ENCODE measurements at places on chromosomes 16 and 17.
A peak's percentile ranks its signal among the peaks of the same experiment; 100 is the strongest.

DNA sequence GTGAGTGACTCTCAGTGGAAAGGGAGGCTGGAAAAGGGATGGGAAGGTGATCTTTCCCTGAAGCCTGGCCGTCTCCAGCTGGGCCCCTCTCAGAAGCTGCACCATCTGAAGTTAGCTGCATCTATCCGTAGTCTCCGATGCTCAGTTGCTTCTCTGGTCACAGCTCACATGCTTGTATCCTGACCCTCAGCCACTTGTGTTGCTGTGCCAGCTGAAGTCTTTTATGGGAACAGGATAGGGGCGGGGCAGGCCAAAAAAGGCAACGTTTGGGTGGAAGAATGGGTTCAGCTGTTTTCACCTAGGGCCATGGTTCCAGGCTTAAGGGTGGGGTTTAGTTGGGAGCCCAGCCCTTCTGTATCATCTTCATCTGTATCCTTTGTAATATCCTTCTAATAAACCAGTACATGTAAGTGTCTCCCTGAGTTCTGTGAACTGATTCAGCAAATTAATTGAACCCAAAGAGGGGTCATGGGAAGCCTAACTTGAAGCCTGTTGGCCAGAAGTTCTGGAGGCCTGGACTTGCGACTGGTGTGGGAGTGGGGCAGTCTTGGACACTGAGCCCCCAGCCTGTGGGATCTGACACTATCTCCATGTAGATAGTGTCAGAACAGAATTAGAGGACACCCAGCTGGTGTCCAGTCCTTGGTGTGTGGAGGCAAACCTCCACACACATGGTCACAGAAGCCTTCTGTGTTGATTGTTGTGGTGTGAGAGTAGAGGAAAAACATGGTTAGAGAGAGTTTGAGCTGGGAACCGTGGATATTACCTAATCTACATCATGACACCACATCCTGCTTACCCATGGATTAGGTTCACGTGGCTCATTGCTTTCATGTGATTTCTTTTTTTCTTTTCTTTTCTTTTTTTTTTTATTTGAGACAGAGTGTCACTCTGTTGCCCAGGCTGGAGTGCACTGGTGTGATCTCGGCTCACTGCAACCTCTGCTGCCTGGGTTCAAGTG is 49.3 kb upstream of the FBXO47 start:
- ATAC-seq = peak; percentile 28

DNA sequence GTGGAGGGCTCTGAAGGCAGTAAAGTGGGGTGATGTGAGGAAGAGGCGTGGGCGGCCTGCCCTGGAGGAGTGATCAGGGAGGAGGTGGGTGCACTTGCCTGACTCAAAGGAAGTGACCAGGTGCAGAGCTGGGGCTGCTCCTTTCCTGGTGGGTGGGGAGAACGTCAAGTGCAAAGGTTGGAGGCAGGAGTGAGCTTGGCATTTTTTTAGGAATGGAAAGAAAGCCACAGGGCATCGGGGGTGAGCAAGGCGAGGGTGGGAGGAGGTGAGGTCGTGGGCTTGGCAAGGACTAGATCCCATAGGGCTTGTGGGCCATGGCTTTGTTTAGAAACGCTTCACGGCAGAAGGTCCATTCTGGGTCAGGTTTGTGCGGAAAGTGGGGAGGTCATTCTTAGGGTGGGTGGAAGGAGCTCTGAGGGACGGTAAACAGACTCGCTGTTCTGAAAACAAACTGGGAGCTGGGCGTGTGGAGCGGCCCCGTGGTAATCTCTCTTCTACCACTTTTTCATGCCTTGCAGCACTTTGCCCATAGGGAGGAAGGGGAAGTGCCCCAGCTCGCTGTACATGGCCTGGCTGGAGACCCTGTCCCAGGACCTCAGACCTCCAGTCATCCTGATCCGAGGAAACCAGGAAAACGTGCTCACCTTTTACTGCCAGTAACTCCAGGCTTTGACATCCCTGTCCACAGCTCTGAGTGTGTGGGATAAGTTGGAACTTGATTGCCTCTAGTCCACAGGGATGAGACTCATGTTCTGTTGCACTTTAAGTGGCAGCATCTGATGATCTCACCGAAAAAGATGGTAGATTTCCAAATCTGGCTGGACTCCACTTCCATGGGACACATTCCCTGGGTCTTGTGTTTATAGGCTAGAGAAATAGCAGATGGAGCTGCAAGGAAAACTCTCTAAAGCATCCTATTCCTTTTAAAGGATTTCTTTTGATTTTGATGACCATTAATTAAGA is 18.9 kb upstream of the HERPUD1 start:
- ATAC-seq = no peak

DNA sequence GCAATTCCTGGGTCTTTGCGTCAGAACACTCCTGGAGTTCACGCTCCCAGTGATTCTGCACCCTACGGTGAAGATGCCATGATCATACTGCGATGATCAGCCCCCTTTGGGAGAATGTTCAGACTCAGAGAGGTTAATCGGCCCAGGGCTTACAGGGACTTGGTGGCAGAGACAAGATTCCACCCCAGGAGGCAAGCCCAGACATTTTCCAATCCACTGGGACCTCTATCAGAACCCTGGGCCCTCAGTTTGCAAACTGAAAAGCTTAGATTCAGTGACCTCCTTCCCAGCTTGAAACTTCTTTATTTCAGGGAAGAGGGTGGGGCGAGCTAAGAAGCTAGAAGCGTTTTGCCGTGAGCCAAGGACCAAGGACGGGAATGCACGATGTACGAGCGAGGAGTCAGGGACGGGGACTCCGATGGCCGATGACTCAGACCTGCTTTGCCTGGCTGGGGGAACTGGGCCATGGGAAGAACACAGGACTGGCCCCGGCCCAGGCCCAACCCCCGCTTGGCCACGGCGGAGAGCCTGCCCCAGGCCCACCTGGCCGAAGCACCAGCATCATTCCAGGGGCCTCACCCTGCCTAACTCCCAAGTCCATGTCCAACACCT is 34.7 kb downstream of the SOCS3 start:
- ATAC-seq = no peak

DNA sequence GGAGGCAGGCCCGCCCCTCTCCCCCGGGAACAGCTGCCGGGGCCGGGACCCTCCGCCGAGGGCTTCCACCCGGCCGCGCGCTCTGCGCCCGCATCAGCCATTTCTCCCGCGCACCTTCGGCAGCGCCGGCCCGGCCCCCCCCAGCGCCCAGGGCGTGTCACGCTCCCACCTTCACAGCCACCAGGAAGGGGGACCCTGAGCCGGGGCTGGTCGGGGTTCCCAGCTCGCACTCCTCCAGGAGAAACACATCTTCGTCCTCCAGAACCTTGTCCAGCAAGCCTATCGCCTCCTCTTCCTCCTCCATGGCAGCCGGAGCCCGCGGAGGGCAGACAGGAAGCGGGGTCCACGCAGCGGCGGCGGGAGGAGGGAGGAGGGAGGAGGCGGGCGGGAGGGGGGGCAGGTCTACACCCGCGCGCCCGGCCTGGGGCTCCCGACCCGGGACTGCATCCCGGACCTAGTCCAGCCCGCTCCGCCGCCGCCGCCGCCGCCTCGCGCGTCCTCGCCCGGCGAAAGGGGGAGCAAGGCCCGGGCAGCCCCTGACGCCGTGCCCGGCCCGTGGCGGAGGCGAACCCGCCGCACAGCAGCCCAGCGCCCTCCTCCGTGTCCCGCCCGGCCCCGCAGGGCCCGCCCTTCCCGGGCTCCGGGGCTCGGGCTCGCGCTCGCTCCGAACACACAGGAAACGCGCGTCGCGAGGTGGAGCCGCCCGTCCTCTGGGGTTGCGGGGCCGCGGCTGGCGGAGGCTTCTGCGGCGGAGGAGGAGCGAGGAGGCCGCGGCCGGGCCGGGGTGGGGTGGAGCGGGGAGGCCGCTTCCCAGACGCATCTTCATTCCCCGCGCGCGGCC is 70.8 kb downstream of the ABR start:
- ATAC-seq = peak; percentile 73

GRCh38 chr16:81651758-81652718 is 127.1 kb upstream of the PLCG2 start:
- ATAC-seq = no peak

DNA sequence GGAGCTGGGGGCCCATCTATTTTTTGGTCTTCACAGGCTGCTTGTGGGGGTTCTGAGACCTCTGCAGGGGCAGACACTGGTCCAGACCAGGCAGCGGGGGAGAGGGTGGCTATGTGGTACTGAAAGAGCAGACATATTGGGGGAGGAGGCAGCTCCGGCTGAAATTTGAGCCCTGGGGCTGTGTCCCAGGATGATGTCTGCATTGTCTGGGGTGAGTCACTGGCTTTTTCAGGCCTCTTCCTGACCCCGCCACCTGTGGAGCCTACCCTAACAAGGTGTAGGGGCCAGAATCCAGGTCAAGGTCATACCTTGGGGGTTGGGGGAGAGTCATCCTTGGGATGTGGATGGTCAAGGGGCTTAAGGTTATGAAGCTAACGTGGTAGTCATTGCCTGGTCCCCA is 2.4 kb downstream of the CORO6 start:
- ATAC-seq = no peak

DNA sequence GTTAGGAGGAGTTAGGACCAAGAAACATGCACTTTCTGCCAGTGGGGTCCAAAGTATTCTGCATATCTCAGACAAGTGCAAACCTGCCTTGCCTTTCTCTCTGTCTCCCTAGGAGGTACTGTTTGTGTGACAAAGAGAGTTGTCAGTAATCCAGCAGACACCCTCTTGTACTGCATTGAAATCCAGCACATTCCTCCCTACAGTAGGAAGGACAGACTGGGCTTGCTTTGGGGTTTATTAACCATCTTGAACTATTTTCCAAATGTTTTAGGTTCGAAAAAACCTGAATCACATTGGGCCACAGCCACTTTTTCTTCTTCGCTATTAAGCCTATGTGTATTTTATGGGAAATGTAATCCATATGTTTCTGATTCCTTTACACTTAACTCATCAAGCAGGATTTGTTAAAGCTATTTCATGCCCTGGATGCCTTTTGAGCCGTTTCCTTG is 204.2 kb upstream of the KCNJ16 start:
- ATAC-seq = no peak

DNA sequence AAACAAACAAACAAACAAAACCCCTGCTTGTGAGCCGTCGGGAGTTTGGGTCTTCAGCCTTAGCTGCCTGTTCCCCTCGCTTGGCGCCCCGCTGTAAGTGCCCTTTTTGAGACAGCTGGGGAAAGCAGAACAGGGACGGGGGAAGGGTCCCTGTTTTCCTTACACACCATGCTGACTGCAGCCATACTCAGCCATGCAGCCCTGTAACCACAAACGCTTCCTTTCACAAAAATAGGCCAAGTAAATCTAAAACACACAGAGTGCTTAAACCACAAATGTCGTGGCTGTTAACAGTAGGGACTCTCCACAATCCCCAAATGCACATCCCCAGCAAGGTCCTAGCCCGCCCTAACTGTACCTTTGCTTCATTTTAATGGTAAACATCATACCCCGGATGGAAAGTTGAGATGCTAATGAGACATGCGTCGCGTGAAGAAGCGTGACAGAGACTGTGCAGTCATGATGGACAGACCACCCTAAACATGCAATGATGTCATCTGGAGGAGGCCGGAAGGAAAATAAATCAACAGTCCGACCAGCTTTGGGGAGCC is 129.9 kb downstream of the MGAT5B start:
- ATAC-seq = peak; percentile 83

DNA sequence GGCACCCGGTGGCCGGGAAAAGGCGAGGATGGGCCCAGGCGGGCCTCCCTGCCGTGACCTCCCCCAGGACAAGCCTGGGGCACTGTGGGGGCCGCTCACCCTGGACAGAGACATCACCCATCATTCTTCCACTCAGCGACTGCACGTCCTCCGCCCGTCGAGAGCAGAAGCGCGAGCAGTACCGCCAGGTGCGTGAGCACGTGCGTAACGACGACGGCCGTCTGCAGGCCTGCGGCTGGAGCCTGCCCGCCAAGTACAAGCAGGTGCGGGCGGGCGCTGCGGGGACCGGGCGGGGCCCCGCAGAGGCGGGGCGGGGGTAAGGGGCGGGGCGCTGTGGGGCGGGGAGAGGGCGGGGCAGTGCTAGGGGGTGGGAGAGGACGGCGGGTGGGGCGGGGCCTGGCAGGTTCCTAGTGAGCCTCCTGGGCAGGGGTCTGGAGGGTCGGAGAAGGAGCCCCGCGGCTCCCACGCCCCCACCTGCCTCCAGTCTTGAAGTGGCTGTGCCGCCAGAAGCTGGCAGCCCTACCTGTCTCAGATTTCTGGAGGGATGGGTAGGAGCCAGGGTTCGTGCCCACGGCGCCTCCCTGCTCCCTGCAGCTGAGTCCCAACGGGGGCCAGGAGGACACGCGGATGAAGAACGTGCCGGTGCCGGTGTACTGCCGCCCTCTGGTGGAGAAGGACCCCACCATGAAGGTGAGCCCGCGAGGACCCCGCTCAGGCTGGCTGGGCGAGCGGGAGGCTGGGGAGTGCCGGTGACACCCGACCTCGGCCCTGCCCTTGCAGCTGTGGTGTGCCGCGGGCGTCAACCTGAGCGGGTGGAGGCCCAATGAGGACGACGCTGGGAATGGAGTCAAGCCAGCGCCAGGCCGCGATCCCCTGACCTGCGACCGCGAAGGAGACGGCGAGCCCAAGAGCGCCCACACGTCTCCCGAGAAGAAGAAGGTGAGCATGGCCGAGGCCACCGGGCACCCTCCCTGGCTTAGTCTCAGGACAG is 7.5 kb downstream of the NME3 start:
- no peak for ATAC-seq

GRCh38 chr17:27070836-27071235 is 223.1 kb upstream of the WSB1 start:
- ATAC-seq = no peak

GRCh38 chr16:16940351-16940750 is 530.4 kb downstream of the XYLT1 start:
- no peak for ATAC-seq

- ATAC-seq = no peak
Observed at GRCh38 chr17:8105957-8106398, 12.3 kb downstream of the ALOXE3 start.

DNA sequence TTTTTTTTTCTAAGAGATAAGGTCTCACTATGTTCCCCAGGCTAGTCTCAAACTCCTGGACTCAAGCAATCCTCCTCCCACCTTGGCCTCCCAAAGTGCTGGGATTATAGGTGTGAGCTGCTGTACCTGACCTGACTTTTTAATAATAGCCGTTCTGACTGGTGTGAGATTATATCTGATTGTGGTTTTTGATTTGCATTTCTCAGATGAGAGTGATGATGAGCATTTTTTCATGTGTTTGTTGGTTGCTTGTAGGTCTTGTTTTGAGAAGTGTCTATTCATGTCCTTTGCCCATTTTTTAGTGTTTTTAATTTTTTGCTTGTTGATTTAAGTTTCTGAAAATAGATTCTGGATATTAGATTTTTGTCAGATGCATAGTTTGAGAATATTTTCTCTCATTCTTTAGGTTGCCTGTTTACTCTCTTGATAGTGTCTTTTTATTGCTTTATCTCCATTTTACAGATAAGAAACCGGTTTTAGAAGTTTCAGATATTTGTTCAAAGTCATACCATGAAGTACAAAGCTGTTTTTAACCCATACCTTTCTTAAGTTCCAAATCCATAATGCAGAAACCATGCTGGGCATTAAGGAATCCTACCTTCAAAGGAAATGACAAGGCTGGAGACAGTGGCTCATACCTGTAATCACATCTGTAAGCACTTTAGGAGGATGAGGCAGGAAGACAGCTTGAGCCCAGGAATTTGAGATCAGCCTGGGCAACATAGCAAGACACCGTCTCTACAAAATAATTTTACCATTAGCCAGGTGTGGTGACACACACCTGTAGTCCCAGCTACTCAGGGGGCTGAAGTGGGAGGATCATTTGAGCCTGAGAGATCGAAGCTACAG is 168.4 kb upstream of the TBX2 start:
- ATAC-seq = no peak

Measured in activated CD4-positive, CD25-positive, alpha-beta regulatory T cell treated with anti-CD3 and anti-CD28 coated beads, Interleukin-2, amount 50 U/mL, for 24 hours (primary cell).